ENCODE measurements at places on chromosomes 1 and 21. TPM values are rescaled to one million over a fixed set of nuclear protein-coding genes. Genes with fewer than 3 reads are reported as not detected.

DNA sequence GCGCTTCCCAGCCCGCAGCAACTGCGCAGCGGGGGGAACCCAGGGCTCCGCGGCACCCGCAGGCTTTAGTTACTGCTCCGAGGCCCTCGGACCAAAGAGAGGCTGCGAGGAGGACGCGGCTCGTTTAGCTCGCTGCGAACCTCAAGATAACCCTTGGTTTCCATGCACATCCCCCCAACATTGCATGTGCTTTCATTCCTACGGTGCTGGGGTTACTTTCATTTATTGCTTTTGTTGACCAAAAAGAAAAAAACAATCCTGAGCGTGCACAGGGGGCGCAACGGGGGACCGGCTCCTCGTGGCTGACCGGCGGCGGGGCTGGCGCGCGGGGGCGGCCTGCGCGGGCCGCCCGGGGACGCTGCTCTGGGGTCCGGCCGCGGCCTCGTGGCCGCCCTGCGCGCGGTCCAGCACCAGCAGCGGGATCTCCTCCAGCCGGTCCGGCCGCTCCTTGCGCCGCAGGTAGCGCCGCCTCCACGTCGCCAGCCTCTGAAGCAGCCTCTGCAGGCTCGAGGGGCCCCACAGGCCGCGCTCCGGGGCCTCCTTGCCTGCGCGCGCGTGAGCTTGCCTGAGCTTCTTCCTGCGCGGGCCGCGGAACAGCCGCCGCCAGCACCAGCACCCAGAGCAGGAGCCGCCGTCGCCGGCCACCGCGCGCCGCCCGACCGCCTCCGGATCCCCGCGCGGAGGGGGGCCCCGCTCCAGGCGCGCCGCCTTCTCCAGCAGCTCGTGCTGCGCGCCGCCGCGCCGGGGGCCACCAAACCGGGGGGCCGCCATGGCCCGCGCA, 77.4 kb downstream of the DESI2 start:
- DNase-seq: peak; percentile 36

- no peak for DNase-seq
These were observed 53.9 kb upstream of the TTC34 start for GRCh38 chr1:2855206-2856065.

GRCh38 chr1:184634296-184634695, 120.4 kb downstream of the EDEM3 start:
- DNase-seq: no peak

GRCh38 chr1:161949548-161949947, 74.1 kb downstream of the OLFML2B start:
- no peak for DNase-seq

- no peak for DNase-seq
These were observed 35.2 kb upstream of the CTPS1 start for GRCh38 chr1:40944326-40944725.

- no peak for DNase-seq
These were observed 748 bp upstream of the ATP6V0B start for GRCh38 chr1:43973981-43974442.

NBPF6 gene
- total RNA-seq: not detected

- peak; percentile 39 for DNase-seq
These were observed 122.2 kb downstream of the KCNN3 start for GRCh38 chr1:154747740-154748404.

All from T-cell (primary cell).